ENCODE measurements at places on chromosomes 6 and 20.

- no peak for DNase-seq
These were observed 652.7 kb upstream of the HS3ST5 start for GRCh38 chr6:114995526-114995925.

DNA sequence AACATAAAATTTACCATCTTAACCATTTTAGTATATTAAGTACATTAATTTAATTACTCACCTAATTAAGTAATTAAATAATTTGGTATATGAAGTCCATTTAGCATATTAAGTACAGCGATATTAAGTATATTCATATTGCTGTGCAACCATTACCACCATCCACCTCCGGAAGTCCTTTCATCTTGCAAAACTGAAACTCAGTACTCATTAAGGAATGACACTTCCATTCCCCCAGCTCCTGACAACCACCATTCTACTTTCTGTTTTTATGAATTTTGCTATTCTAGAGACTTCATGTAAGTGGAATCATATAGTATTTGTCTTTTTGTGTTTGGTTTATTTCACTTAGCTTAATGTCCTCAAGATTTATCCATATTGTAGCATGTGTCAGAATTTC, 61.1 kb upstream of the GTSF1L start:
- DNase-seq = no peak

- no peak for DNase-seq
These were observed 2.5 kb downstream of the DIDO1 start for GRCh38 chr20:62923669-62924441.

- DNase-seq = no peak
These were observed 400.1 kb downstream of the NKAIN2 start for GRCh38 chr6:124203812-124204167.

DNA sequence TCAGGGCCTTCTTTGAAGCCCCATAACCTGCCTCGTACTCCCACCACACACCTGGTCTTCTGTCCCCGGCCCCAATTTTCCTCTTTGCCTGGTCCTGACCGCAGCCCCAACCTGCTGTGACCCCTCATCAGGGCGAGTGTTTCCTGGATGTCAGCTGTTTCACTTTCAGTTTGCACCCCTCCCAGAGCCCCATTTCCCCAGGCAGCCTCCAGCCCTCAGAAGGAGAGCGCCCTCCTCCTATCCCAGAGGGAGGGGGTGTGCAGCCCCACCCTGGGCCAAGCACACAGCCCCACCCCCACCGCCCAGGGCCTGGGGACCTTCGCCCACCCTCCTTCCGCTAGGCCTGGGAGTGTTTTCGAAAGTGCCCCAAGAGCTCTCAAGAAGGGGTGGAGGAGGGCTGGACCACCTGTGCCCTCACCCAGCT, 1.5 kb downstream of the BAK1 start:
- no peak for DNase-seq

- DNase-seq = peak; percentile 44
These were observed 9.7 kb upstream of the FBXL4 start for GRCh38 chr6:98957450-98957849.

- no peak for DNase-seq
These were observed 157.5 kb upstream of the TBX18 start for GRCh38 chr6:84921891-84922290.

GRCh38 chr6:25713824-25714223, 40.7 kb upstream of the SLC17A4 start:
- no peak for DNase-seq

DNA sequence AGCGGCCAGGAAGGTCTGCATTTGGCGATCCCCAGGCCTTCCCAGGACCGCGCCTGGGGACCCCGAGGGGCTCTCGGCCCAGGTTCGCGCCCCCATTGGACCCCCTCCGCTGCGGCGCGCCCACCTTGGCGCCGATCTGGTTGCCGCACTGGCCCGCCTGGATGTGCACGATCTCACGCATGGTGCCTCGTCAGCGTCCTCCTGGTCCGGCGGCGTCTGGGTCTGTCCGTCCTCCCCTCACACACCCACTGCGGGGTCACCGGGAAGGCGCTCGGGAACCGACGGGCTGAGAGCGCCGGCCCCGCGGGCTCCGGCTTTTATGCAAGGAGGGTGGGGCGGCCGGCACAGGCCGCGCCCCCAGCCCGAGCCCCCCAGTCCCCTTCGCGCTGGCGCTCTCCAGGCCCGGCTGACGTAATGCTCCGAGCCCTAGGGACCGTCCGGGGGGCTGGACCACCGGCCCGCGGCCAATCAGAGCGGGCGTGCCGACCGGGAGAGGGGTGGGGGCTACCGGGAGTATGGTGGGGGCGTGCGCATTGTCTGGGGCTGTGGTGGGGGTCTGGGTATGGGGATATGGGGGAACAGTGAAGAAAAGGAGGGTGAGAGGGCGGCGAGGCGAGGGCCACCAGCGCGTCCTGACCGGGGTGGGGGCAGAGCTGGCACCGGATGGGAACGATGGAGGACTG, at the start of gene TUBB2B:
Gene TUBB2B (minus strand): TSS at position 291 of the 683 bp plus-strand sequence. CDS start 110 bp downstream, at position 181.
- DNase-seq = peak; percentile 70

DNA sequence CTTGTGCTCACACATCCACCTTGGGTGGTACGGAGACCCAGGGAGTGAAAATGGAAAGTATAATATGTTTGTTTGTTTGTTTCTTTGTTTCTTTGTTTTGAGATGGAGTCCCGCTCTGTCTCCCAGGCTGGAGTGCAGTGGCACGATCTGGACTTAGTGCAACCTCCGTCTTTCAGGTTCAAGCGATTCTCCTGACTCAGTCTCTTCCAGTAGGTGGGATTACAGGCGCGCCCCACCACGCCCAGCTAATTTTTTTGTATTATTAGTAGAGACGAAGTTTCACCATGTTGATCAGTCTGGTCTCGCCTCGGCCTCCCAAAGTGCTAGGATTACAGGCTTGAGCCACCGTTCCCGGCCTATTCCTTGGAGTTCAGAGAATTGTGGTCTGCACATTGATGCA, 115.4 kb downstream of the TRIM27 start:
- DNase-seq = no peak

DNA sequence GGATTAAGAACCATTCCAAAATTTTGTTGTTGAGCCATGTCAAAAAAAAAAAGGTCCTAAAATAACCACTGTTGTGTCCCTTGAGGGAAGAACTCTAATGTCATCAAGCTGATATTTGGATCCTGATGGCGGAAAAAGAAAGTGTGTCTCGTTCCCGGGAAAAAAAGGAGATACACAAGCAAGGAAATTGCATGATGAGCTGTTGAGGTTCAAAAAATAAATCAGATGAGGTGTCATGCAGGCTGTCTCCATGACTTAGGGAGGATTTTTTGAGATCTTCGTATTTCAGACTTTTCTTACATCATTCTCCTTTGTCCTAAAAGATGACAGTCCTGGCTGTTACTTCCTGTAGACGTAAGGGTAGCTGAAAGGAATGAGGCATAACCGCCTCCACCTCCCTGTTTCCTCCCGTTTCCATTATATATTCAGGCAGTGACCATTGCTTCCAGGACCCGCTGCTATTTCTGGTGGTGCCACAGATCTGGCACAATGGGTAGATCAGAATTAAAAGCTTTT, 117.3 kb upstream of the TNFAIP3 start:
- DNase-seq = no peak

GRCh38 chr6:36920546-36920945, 34.0 kb upstream of the PI16 start:
- DNase-seq = peak; percentile 32

DNA sequence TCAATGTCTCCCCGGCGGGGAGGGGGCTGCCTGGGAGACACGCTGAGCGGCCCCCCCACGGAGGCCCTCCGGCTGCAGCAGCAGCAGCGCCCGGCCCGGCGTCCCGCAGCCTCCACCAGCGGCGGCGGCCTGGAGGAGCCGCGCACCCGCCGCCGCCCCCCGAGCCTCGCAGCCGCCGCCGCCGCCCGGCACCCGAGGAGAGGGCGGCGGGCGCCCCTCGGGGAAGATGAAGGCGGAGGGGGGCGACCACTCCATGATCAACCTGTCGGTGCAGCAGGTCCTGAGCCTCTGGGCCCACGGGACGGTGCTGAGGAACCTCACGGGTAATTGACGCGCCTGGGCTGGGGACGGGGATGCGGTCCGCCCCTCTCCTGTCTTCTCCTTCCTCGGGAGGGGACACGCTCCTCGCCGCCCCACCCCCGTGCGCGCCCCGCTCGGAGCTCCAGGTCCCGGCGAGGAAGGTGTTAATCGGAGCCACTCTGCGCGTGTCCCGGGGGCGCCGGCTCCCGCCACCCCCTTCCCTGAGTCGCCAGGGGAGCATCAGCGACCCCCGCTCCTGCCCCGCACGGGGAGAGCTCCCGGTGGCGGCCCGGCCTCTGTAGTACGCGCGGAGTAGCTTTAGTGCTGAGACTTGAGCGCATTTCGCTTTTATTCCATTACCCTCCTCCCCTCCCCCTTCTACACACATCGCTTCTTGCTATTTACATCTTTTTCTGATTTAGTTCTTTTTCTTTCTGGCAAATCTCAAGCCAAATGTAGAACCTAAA, 686 bp downstream of the TMEM170B start:
- no peak for DNase-seq

- DNase-seq = peak; percentile 45
These were observed 44.0 kb downstream of the EFCAB8 start for GRCh38 chr20:32902456-32903420.

DNA sequence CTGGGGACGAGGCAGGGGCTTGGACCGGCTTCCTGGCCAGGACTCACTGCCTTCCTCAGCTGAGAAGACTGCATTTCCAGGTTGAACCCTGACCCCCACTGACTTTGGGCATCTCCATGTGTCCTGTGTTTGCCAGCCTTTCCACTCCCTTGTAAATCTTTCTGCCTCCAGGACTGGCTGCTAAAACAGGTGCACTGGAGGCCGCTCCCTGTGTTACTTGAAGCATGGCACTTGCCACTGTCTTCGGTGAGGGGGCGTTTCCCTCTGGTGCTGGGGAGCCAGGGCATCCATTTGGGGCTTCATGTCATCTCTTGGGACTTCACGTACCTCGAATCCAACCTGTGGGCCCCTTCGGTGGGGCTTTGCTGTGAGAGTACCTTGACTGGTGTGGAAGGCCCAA, 6.7 kb upstream of the RBM38 start:
- no peak for DNase-seq

DNA sequence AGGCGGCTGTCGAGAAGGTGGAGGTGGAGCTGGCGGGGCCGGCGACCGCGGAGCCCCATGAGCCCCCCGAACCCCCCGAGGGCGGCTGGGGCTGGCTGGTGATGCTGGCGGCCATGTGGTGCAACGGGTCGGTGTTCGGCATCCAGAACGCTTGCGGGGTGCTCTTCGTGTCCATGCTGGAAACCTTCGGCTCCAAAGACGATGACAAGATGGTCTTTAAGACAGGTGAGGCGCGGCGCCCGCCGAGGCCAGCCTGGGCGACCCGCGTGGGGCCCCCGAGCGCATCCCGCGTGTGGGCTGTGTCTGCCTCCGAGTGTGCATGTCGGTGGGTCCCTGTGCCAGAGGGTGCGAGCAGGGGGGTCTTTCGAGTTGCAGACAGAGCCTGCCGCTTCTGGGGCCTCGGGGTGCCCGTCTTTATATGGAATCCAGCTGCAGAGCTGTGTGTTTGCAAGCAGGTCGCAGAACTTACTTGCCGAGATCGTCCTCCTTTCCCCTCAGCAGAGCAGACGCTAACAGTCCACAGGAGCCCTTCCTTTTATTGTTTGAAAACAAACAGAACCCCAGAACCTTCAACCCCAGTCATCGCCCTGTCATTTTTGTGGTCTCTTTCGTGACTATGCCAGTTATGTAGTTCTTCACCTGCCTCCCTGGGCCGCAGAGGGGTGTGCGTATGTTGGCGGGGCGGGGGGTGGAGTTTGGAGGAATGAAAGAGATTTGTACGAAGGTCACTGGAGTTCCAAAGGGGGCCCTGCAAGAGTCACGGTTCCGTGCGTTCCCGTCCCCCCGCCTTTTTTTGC, 766 bp downstream of the SLC16A10 start:
- DNase-seq = no peak

DNA sequence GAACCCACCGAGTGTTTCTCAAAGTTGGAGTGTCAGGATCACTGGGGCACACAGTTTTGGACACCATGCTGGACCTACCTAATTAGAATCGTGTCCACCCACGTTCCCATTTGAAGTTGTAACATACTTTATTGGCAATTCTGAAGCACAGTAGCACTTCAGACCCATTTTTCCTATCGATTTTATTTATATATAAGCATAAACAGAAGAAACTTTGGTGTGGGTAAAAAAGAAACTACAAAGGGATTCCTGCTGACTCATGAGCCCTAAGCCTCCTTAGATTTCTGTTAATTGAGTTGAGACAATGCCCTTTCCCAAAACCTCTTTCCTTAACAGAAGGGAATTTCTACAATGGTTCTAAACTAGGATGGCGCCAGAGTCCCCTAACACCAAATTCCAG, 398.0 kb downstream of the CDKAL1 start:
- DNase-seq = no peak

- DNase-seq = peak; percentile 89
These were observed 399.9 kb upstream of the MARCKS start for GRCh38 chr6:113457198-113457597.

DNA sequence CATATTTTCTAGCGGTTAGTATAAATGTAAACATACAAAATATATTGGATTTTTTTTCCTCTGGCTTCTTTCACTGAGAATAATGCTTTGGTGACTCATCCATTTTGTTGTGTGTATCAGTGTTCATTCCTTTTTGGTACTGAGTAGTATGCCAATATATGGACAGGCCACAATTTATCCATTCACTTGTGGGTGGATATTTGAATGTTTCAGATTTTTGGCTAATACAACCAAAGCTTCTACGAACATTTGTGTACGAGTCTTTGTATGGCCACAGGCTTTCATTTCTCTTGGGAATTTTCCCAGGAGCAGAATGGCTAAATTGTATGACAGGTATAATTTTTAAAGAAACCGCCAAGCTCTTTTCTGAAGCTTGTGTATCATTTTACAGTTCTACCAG, 677.5 kb downstream of the HDGFL1 start:
- peak; percentile 61 for DNase-seq

GRCh38 chr6:155260686-155261085, 3.1 kb upstream of the CLDN20 start:
- DNase-seq = no peak

DNA sequence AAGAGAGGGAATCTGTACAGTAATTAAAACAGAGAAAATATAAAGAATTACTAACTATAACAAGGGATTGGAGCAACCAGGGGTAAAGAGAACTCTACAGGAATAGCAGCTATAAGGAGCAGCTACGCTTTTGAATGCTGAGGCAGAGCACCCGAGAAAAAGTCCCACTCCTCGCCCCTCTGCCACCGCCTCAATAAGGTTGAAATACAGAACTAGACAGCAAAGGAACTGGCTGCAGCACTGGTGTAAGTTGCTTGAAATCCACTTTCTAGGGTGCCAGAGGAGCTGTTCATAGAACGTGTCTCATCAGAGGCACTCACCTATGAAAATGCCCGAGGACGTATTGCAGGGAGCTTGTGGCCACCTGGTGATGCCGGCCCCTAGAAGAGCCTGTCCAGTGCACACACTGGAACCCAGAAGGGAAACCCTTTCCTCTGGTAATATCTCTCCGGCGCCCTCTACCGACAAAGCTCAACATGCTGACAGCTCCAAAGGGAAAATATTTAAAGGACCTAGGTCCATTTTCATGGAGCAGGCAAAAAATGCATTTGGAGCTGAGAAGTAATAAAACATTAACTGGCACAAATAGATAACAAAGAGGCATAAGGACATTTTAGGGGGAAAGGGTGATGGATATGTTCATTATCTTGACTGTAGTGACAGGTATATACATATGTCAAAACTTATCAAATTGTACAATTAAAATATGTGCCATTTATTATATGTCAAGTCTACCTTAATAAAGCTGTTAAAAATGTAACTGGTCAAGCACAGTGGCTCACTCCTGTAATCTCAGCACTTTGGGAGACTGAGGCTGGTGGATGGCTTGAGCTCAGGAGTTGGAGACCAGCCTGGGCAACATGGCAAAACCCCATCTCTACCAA, 137.4 kb upstream of the HDAC2 start:
- peak; percentile 74 for DNase-seq
